HCEC 1CT (cell line): ENCODE measurements at places on chromosomes 4 and X.

- no peak for DNase-seq
Observed at GRCh38 chrX:25068340-25068739, 52.6 kb upstream of the ARX start.

- DNase-seq, result peak; percentile 40
Observed at GRCh38 chr4:95165926-95166524, 382.7 kb downstream of the UNC5C start.

DNA sequence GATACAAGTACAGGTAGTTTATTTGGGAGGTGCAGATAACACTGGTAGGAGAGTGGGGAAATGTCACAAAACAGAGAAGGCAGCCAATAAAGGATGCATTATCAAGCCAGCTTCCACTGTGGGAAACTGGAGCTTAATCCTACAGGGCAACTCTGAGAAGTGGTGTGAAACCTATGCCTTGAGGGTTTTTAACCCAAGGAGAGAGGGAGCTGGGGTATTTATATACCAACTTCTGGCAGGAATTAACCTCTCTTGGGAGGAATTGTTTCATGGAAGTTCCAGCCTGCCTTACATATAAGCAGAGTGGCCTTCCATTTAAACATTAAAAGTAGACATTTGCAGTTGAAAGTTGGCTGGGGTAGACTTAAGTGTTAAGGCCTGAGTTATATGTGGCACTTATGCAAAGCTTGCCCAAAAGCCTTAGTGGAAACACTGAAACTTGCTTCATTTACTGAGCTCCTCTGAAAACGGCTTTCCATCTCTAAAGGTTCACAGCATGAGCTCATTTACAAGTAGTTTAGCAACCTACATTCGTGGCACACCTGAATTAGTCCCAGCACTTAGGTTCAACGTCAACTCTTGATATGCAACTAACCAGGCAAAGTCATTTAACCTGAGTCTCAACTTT lies 19.2 kb downstream of the MAGEB17 start:
- DNase-seq, result no peak

DNA sequence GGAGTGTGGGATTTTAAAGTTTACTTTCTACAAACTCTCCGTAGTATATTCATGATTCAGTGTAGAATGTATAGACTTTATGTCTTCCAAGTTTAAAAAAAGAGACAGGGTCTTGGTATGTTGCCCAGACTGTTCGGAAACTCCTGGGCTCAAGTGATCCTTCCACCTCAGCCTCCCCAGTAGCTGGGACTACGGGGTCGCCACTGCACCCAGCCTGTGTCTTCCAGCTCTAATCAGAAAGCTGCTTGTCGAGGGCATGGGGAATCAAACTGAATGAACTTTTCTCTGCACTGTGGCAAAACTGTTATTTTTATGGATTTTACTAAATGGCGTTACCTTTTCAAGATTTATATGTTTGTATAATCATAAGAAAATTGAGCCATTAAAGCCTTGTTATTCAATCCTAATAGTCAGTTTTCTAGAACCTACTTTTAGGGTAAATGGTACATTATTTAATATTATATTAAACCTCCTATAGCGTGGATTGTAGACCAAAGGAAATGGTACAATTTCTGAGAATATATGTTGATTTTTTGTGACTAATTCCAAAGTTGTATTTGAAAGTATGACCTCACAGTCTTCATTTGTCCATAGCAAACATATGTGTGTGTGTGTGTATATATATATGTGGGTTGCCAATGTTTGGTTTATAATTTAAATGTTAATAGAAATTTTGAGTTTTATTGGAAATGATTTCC lies 1.1 kb downstream of the BLOC1S4 start:
- no peak for DNase-seq

DNA sequence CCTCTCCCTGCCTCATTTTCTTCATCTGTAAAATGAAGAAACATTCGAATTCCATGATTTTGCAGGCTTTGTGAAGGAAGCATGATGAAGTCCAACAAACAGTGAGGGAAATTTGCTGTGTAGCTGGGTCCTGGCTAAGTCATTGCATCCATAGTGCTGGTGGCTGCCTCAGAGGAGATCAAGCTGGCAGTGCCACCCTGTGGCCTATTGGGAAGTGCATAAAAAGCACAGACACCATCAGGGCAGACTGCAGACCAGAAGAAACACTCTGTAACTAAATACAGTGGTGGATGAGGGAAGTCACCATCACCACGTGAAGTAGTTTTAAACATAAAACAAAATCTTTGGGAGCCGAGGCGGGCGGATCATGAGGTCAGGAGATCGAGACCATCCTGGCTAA lies 40.7 kb upstream of the DDX3X start:
- no peak for DNase-seq

GRCh38 chr4:153934688-153935017 lies 145.8 kb upstream of the SFRP2 start:
- DNase-seq, result no peak

DNA sequence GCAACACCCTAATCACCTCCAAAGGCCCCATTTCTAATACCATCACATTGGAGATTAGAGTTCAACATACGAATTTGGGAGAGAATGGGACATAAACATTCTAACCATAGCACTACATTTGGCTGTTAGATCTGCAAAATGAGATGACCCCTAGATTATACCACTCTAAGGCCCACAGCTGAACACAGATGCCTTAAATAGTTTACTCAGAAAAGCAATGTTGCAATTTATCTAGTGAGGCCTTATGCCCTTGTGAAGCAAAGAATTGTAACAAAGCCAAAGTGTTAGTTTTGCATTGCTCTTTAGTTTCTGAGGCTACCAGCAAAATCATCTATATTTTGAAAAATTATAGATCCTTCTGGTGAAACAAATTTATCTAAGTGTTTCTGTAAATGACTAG lies 31.6 kb upstream of the ARHGEF6 start:
- DNase-seq, result peak; percentile 45

DNA sequence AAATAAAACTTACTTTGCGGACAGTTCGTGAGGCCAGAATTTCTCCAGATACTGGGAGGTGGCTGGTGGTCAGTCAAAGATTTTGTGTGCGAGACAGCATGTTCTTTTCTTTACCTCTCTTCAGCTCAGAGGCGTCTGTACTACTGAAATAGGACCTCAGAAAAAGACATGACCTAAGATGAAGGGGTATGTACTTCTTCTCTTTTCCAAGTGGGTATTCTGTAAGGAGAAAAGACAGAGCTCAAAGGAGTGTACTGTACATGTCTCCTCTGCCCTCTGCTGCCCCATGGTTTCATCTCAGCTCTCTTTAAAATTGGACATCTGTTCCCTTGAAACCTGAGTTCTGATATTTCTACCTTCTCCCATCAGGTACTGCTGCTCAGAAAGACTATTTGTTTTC lies 38.1 kb downstream of the SEPTIN11 start:
- no peak for DNase-seq

- no peak for DNase-seq
Observed at GRCh38 chr4:150387981-150388380, 194.0 kb upstream of the MAB21L2 start.

GRCh38 chr4:150814873-150815272 lies 200.2 kb downstream of the LRBA start:
- no peak for DNase-seq

- no peak for DNase-seq
Observed at GRCh38 chr4:155001251-155001650, 207.2 kb upstream of the NPY2R start.

DNA sequence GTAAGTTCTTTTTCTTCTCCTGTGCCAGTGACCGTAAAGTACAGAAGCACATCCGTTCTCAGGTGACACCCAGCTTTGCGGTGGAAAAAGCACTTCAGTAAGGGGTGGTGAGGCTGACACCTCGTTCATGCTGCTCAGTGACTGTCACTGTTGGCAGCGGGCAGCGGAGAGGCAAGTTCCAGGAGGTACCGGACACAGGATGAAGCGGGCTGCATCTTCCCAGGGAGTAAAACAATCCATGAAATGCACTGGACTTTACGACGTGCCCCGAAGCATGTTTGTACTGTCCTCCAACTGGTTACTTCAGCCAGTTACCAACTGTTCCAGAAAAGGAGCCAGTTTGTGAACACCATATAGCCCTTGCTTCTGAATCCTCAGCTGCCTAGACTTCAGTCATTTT lies 110.7 kb downstream of the ZNF827 start:
- no peak for DNase-seq

- no peak for DNase-seq
Observed at GRCh38 chr4:152601156-152601555, 65.3 kb upstream of the FBXW7 start.
